ENCODE measurements at places on chromosomes 12 and 14. TPM values are rescaled to one million over a fixed set of nuclear protein-coding genes. Genes with fewer than 3 reads are reported as not detected.

DNA sequence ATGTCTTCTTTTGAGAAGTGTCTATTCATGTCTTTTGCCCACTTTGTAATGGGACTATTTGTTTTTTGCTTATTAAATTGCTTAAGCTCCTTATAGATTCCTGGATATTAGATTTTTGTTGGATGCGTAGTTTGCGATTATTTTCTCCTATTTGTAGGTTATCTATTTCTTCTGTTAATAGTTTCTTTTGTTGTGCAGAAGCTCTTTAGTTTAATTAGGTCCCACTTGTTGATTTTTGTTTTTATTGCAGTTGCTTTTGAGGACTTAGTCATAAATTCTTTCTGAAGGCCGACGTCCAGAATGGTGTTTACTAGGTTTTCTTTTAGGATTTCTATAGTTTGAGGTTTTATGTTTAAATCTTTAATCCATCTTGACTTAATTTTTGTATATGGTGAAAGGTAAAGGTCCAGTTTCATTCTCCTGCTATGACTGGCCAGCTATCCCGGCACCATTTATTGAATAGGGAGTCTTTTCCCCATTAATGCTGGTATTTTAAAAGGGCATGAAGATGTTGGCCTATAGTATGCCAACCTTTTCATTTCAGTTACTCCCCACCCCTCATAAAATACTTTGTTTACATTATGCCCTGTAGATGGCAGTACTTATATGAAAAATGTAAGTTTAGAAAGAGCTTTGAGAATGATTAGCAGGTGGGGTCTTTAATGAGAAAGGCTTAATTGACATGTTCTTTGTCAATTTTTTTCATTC lies 62.9 kb upstream of the PSMA6 start:
- no peak for DNase-seq

DNA sequence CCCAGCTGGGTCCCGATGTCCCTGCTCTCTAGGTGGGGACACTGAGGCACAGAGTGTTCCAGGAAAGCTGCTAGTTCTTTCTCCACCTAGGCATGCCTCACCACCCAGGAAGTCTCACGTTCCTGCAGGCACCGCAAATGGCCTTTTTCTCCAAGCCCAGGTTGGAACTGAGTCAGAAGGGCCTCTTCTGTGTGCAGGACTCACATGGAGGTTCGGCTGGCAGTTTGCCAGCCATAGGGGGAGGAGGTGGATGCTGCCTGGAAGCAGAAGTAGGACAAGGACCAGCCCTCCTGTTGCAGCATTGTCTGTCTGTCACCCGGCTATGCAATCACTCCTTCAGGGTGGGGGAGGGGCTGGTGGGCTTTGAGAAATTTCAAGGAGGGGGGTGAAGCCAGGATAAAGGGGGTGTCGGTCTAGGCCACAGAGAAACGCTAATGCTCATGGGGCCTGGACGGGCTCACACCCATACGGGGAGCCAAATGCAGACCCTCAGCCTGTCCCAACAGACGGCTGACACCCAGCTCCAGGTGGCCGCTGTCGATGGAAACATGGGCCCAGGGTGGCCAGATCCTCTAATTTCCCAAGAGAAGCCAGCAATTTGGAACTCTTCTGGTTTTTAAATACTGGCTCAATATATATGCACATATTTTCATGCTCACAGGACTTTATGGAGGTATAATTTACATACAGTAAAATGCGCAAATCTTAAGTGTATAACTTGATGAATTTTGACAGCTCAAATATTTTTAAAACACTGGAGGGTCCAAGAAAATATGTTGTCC lies 120.5 kb downstream of the PHETA1 start:
- no peak for DNase-seq

GRCh38 chr12:11765421-11765816 lies 115.9 kb downstream of the ETV6 start:
- peak; percentile 4 for DNase-seq

DNA sequence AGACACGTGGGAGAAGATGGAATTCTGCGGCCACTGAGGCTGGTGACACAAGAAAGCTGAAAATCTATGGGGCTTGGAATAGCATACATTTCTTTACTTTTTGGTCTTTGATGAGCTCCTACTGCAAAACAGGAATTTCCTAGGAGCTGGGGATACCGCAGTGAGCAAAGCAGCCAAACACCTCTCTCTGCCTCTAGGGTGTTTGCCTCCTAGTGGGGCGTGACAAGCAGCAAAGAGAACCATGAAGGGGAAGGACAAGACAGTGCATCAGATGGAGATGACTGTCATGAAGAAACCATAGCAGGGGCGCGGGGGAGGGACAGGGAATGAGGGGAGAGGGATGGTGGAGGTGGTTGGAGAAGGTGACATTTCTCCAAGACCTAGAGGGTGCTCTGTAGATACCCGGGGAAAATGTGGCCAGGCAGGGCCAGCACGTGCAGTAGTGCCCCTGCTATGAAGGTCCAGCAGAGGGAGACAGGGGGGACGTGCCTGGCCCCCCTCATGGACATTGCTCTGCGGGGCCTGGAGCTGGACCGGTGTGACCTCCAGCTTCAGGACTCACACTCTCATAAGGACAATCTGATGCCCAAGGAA lies 58.6 kb downstream of the SERPINA3 start:
- no peak for DNase-seq

DNA sequence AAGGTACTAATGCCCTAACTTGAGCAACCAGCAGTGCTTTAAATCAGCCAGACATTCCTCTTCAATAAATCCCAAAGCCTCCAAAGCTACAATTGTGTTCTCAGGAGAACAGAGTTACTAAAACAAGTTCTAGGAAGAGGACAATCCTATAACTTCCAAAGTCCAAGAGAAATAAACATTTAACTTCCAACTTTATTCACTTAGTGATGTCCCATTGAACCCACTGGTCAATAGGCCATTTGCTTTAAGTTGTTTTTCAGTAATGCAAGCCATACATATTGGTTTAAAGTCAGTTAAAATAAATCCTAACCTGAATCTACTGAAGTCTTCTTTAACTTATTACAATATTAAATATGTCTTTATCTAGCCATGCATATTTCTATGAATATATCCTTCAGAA lies 165.4 kb downstream of the PAWR start:
- DNase-seq = no peak

DNA sequence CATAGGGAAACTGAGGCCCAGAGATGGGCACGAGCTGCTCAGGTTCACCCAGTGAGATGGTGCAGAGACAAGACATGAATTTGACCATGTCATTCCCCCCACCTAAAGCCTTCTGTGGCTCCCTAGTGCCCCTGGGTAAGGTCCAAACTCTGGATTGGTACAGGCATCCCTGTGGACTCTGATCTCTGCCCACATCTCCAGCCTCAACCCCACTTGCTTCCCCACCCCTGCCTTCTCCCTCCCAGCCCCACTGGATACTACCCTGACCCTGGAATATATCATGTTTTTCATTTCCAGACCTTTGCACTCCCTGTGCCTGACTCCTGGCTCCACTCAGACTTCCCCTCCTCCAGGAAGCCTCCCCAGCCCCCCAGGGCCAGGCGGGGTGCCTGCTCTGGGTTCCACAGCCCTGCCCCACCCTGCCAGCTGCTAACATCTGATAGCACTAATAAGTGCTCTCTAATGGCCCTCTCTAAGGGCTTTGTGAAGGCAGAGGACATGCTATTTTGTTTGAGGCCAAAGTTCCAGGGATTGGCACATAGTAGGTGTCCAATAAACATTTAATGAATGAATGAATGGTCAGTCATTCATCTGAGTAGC lies 1.1 kb upstream of the SDSL start:
- DNase-seq = no peak

- DNase-seq = peak; percentile 16
Measured at GRCh38 chr14:90023176-90023896, 38.5 kb upstream of the KCNK13 start.

DNA sequence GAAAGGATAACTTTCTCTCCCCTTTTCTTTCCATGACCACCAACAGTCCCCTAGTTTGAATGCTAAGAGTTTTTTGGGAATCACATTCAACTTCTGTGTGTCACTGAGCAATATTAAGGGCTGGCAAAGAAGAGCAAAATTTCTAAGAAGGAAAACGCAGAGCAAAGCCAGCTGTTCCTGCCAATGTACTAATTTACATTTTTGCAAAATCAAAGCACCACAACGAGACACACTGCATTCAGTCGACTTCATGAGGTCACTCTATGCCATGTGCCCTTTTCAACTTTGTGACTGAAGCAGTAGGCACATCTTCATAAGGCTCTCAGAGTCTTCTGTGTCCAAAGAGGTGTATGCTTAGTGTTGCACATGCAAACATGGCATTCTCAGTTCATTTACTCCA lies 66.4 kb downstream of the PTPRR start:
- DNase-seq = peak; percentile 15

DNA sequence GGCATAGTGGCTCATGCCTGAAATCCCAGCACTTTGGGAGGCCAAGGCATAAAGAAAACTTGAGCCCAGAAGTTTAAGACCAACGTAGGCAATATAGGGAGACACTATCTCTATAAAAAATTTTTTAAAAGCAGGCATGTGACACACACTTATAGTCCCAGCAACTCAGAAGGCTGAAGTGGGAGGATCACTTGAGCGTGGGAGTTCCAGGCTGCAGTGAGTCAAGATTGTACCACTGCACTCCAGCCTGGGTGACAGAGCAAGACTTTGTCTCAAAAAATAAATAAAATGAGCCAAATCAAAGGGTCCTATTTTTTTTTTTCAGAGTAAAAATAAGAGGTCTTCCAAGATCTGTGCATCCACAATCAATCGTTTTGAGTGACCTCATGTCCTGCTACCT lies 237.6 kb downstream of the SLC16A7 start:
- DNase-seq = peak; percentile 20

DNA sequence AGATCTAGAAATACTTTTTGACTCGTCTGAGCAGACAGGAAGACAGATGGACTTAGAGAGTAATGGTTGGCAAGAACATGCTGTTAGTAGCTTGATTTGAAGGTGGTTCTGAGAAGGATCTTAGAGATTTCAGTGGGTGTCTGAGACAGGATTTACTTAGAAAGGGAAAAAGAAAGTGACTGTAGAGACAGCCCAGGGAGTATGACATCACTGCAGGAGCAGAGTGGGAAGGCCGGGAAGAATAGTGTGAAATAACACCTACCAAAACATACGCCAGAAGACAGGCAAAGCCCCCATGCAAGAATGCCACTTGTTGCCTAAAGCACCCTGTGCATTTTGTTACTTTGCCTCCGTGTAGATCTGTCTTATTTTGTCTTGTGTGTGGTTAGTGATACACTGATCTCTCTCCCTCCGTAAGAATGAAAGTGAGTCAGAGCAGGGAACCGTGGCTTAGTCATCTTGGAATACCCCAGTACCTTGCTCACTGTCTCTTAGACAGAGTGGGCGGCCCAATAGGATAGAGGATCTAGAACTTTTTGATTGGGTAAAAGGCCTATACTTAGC lies 161.3 kb upstream of the IFNG-AS1 start:
- DNase-seq = peak; percentile 98

DNA sequence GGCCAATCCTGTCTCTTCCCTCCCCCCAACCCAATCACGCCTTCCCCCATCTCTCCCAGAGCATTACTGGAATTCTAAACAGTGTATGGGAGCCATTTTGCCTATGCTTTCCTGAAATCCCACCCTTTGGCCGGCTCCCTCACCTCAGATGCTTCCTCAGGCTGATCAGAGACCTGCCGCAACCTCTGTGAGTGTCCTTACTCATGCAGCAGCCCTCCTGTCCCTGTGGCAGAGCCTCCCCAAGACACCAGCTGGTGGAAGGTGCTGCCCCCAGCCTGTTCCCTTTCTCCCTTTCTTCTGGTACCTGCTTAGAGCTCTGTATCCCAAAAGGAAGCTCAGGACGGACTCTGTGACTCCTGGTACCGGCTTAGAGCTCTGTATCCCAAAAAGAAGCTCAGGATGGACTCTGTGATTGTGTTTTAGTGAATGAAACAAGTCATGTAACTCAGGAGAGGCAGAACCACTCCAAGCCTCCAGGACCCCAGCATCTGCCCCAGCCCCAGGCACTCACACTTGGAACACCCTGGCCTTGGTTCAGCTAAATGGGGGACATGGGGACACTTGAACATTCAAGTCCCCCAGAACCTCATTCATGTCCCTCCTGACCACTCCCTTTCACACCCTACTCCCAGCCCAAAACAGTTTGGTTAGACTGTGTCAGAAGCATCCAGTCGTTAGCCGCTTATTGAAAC lies 29.3 kb upstream of the RIN3 start:
- DNase-seq = no peak

DNA sequence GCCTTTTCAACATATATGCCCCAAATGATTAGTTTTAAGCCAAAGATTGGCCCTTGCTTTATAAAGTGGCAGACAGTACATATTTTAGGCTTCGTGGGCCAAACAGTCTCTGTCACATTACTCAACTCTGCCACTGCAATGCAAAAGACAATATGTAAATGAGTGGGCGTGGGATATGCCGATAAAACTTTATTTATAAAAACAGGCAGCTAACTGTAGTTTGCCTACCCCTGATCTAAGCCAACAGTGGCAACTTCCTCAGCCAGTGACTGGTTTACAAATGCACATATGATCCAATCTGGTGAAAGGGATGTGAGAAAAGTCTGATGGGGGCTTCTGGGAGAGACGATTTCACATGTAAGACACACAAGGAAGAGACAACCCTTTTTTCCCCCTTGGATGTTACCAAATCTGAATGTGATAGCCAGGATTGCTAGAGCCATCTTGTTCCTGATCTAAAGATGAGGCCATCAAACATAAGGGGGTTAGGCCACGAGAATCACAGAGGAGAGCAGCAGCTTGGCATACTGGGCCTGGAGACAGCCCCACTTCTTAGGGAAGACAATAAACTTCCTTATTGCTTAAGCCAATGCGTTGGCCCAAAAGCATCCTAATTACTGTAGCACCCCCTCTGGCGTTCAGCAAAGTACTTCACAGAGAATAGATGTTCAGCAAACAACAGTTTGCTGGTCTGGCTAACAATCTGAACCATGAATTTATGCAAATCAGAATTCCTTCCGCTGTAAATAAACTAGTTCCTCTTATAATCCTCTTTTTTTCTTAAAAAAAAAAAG lies 75.2 kb upstream of the TMCC3 start:
- DNase-seq = peak; percentile 66

GRCh38 chr12:67082221-67082620 lies 186.9 kb upstream of the CAND1 start:
- no peak for DNase-seq

DNA sequence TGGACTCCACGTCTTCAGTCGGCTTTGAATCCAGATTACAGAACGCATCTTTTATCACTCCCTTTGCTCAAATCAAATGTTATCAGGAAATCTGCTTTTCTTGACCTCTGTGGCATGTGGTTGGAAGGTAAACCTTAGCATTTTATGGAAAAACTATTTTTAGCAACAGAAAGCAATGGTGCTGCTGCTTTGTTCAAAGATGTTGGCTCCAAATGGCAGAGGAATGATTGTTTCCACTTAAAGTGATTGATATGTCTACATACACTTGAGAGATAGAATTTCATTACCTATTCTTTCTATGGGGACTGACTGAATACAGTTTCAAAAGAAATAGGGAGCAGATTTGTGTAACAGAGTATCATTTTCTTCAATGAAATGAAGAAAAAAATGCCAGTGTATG lies 761.2 kb downstream of the NOVA1 start:
- no peak for DNase-seq

- no peak for DNase-seq
Measured at GRCh38 chr12:19129122-19129485, 429 bp upstream of the PLEKHA5 start.

Gene KRT74
- total RNA-seq = not detected

Gene OR4K17
- not detected for total RNA-seq

Gene MYH6
- total RNA-seq = not detected

Gene VDR
- 30.5 TPM for total RNA-seq

Gene TAOK3
- 30.0 TPM for total RNA-seq

Gene PZP
- total RNA-seq = not detected

Gene ANO2
- total RNA-seq = not detected

Gene KRT6C
- total RNA-seq = not detected

Gene OR4E2
- total RNA-seq = not detected

Gene KLRC3
- not detected for total RNA-seq

Gene NGB
- total RNA-seq = not detected

Gene BICDL1
- not detected for total RNA-seq

Gene CFAP251
- 1.6 TPM for total RNA-seq
